ENCODE measurements at places on chromosomes 5 and 9. TPM values are rescaled to one million over a fixed set of nuclear protein-coding genes. Genes with fewer than 3 reads are reported as not detected.

DNA sequence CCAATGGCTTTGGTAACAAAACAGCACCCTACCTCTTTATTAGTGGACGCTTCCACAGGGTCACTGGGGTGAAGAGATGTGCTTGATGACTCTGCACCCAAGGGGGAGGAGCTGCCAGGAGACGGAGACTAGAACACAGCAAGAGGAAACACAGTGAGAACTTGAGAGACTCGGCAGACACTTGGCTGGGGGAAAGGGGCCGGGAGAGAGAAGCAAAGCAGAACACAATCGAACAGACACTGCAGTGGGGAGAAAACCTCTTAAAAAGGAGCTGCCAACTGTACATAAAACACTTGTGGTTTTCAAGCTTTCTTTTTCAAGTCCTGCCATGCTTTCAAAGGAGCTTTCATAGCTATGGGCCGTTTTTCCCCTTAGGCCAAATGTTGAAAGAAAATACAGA, 151.0 kb downstream of the ENTREP1 start:
- H3K27me3 ChIP-seq = no peaks in the 10 kb centered on the region
- no peaks in the 10 kb centered on the region for H3K36me3 ChIP-seq
- peak; percentile 22 for DNase-seq
- H3K4me3 ChIP-seq = no peak overlapping the region

- no peaks in the 10 kb centered on the region for H3K27me3 ChIP-seq
- H3K4me1 ChIP-seq = no peaks in the 10 kb centered on the region
- no peak overlapping the region for H3K27ac ChIP-seq
- H3K4me3 ChIP-seq = no peak overlapping the region
Measured at GRCh38 chr9:27373851-27374250, 76.9 kb upstream of the EQTN start.

- peak; percentile 38 for DNase-seq
- H3K4me3 ChIP-seq = peak within 1 kb of the TSS; percentile 81
Measured at GRCh38 chr9:112174965-112175795, at the start of gene SUSD1. TSS of gene SUSD1 (minus strand) at chr9:112175297. CDS start at chr9:112175235, 62 bp downstream.

DNA sequence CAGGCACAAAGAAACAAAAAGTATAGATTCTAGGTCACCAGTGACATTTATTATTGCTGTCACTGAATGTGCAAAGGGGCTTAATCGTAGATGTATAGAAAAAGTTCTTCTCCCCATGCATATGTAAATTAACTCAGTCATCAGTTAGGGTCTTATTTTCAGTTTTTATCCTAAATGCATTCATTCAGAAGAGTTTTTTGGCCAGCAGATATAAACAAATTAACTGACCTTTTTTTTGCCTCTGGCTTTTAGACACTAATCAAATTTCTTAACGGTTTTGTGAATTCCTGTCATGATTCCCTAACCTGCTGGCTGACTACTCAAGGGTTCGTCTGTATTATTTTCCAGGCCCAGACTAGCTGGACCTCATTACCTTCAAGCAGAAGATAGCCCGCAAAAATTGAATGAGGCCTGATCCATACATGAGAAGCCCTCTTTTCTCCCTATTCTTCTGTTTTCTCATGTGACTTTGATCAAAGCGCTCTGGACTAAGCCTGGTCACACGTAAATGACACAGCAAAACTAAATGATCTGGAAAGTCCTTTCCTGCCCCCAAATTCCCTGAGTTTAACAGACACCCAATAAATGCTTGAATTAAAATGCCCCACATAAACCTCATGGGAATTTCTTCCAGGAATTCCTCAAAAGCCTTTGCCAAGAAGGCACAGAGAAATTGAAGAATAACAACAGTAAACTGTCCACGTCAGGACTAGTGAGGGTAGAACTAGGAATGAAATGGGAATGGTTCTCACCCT, 83.7 kb downstream of the MYO10 start:
- H3K27ac ChIP-seq = no peak overlapping the region
- H3K4me1 ChIP-seq = no peaks in the 10 kb centered on the region
- no peak overlapping the region for H3K4me3 ChIP-seq
- no peak for DNase-seq
- H3K27me3 ChIP-seq = no peaks in the 10 kb centered on the region

GRCh38 chr5:67997892-67998457, 217.6 kb upstream of the PIK3R1 start:
- no peaks in the 10 kb centered on the region for H3K4me1 ChIP-seq
- H3K27me3 ChIP-seq = no peaks in the 10 kb centered on the region
- no peak overlapping the region for H3K4me3 ChIP-seq
- no peak for DNase-seq
- no peaks in the 10 kb centered on the region for H3K36me3 ChIP-seq

DNA sequence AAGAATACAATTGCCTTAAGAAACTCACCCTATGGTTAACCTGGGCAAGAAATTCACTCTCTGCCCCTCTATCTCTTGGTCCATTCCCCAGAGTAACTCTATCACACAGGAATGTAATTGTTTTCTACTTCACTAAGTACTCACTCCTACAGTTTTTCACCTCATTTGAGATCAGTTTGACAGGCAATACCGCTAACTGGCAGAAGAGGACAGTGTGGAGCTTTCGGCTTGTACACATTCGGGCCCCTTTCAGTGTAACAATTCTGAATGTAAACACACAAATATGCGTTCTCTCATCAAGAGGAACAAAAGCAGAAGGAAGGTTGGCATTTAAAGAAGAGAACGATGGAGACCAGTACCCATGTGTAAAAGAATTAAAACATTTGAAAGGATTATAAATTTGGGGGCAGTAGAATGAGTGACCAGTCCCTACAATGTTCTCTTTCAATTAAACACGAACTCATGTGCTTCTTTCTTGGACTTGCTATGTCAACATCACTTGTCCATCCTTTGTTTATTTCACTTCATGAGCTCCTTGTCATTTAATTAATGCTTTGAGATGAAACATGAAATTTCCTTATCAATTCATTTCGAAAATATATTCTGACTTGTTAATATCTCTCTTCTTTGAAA, 188.5 kb upstream of the GRAMD2B start:
- DNase-seq = no peak
- no peak overlapping the region for H3K27ac ChIP-seq
- H3K4me3 ChIP-seq = no peak overlapping the region

DNA sequence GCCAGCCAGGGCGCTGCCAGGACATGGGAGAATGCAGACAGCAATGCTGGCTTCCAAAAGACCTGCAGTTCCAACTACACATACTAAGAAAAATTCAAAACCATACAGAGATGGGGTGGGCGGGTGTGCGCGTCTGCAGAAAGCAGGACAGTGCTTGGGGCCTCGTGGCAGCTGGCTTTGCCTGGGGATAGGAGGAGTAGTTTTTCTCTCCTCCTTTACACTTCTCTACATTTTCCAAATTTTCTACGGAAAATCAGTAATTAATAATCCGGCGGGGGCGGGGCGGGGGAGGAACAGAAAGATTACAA, 43.6 kb upstream of the SARDH start:
- no peaks in the 10 kb centered on the region for H3K27me3 ChIP-seq
- H3K36me3 ChIP-seq = no peaks in the 10 kb centered on the region
- no peak overlapping the region for H3K4me3 ChIP-seq

DNA sequence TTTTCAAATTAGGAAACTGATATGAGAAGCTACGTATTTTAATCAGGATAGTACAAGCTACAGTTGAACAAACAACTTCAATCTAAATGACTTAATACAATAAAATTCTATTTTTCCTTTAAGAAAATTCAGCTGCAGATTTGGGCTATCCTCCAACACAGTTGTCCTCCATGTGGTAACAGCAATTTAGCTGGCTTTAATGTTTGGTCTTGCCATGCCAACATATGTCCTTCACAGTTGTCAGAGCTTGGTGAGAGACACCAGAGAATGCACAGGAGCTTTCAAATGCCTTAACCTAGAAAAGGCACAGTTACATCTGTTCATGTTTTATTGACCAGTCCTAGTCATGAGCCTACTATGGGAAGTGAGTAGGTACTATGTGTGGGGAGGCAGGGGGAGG, 10.8 kb downstream of the FAM174A start:
- no peak overlapping the region for H3K27ac ChIP-seq
- H3K4me3 ChIP-seq = no peak overlapping the region
- DNase-seq = no peak

GRCh38 chr9:134365791-134366222, 39.6 kb downstream of the RXRA start:
- no peaks in the 10 kb centered on the region for H3K36me3 ChIP-seq
- H3K4me3 ChIP-seq = no peak overlapping the region
- no peaks in the 10 kb centered on the region for H3K4me1 ChIP-seq
- H3K27ac ChIP-seq = no peak overlapping the region

- no peak overlapping the region for H3K27ac ChIP-seq
- DNase-seq = no peak
- H3K4me3 ChIP-seq = no peak overlapping the region
- no peaks in the 10 kb centered on the region for H3K27me3 ChIP-seq
- no peaks in the 10 kb centered on the region for H3K36me3 ChIP-seq
Measured at GRCh38 chr5:8540317-8540716, 671.4 kb downstream of the MTRR start.

GRCh38 chr9:122248448-122248865, 16.2 kb downstream of the RBM18 start:
- H3K36me3 ChIP-seq = peaks cover 44% of the 10 kb centered on the region
- H3K4me1 ChIP-seq = no peaks in the 10 kb centered on the region
- H3K27me3 ChIP-seq = no peaks in the 10 kb centered on the region
- no peak overlapping the region for H3K4me3 ChIP-seq

DNA sequence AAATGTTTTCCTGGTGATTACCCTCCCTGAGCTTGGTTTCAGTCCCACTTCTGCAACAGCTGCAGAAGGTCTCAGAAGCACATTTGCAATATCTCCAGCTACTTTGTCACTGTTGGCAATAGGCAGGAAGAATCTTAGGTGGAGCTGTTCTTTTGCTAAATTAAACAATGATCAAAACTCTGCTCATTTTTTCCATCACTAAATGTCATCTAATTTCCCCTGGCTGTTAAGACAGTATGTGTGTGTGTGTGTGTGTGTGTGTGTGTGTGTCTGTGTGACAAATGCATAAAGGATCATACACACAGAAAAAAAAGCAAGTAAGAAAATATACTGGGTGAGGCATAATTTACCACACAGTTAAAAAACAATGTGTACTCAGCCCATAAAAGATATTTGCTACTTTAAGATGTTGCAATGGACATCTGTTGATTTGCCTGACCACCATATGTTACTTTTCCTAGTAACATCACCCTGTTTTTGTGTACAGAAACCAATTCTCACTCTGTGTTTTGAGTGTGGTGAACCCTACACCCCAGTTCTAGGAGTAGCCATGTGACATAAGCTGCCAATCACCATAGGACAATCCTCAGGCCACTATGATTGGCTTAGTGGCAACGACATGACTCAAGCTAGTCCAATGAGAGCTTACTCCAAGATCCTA, 572.6 kb upstream of the CLINT1 start:
- H3K4me3 ChIP-seq = no peak overlapping the region
- no peak for DNase-seq
- no peaks in the 10 kb centered on the region for H3K27me3 ChIP-seq

- H3K36me3 ChIP-seq = no peaks in the 10 kb centered on the region
- no peak for DNase-seq
- H3K4me1 ChIP-seq = no peaks in the 10 kb centered on the region
- no peak overlapping the region for H3K27ac ChIP-seq
Measured at GRCh38 chr5:170819824-170820223, 36.3 kb downstream of the GABRP start.

DNA sequence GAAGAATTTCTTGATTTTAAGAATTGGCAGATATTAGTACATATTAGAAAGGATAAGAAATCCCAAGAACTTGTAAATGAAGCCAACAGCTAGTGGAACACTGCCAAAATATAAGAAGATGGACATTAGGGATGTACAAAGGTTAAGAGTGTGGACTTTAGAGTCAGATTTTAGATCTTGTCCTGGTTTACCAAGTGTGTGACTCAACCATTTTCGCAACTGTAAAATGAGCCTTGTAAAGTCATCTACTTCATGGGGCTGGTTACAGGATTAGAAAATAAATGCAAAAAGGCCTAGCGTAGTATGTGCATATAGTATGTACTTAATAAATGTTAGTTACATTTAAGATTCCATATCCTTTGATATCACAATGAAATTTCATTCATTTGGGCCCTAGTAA, 260.0 kb downstream of the RAB3C start:
- no peaks in the 10 kb centered on the region for H3K36me3 ChIP-seq
- no peak overlapping the region for H3K27ac ChIP-seq
- no peaks in the 10 kb centered on the region for H3K4me1 ChIP-seq
- no peak for DNase-seq

DNA sequence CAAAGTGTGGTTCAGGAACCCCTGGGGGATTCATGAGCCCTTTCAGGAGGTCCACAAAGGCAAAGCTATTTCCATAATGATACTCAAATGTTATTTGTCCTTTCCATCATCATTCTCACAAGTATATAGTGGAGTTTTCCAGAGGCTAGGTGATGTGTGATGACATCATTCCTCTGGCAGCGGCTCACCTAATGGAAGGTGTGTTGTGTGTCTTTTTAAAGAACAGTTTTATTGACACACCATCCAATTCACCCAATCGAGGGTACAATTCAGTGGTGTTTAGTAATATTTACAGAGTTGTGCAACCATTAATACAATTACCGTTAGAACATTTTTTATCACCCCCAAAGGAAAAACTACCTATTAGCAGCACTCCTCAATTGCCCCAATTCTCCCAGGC, 9.7 kb downstream of the NANS start:
- peaks cover 7% of the 10 kb centered on the region for H3K36me3 ChIP-seq
- H3K4me1 ChIP-seq = no peaks in the 10 kb centered on the region
- no peak for DNase-seq
- H3K27ac ChIP-seq = no peak overlapping the region

The YIPF5 gene
- total RNA-seq = 40.8 TPM

The ZDHHC11B gene
- total RNA-seq = 0.40 TPM

The FAM163B gene
- total RNA-seq = not detected

The ADRB2 gene
- 2.1 TPM for total RNA-seq

The LCN9 gene
- not detected for total RNA-seq

The NR2F1 gene
- not detected for total RNA-seq

The BARHL1 gene
- not detected for total RNA-seq

The FREM1 gene
- total RNA-seq = not detected

The NUTM2G gene
- total RNA-seq = not detected

The SLC27A6 gene
- total RNA-seq = not detected
